GM20000 (cell line): ENCODE measurements at places on chromosomes 12 and 14.

DNA sequence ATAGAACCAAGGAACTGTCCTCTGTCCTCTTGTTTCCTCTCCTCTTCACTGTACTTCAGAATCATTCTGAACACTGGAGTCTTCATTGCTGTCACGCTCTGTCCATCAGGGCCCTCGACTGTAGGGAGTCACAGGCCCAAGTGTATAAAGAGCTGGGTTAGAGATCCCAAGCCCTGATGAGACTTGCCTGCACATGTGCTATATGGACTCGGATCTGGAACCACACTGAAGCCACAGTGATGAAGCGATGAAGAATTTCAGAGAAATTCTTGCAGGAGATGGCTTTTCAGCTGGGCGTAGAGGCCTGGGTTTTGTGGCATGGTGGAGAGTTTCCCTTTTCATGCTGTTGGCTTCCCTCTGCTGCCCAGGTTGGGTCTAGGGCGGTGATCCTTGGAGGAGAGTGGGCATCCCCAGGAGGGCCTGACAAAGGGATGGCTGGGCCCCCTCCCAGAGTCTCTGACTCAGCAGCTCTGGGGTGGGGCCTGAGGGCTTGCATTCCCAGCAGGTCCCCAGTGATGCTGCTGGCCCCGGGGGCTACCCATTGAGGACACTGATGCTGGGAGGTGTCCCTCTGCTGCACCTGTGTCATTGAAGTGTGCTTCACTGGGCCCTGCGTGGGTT is 39.6 kb upstream of the YY1 start:
- no peak for DNase-seq

DNA sequence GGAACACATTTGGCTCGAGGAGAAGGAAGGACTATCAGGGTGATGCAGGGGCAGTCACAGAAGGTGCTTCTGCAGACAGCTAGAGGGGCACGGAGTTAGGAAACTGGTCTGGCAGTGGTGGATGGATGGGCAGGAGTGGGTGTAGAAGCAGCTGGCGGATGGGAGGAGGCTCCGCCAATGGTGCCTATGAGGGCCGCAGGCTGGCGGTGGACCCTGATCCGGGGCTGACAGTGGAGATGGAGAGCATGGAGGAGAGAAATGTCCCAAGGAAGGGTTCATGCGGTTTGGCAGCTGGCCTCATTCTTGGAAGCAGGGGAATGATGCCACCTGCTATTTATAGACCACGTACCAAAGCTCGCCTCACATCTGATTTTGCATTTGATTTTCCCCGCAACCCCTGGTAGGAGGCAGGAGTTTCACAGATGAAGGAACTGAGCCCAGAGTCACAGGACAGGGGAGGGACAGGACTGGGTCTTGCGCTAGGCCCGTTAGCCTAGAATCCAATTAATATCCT is 237.1 kb downstream of the FOXN3 start:
- no peak for DNase-seq

DNA sequence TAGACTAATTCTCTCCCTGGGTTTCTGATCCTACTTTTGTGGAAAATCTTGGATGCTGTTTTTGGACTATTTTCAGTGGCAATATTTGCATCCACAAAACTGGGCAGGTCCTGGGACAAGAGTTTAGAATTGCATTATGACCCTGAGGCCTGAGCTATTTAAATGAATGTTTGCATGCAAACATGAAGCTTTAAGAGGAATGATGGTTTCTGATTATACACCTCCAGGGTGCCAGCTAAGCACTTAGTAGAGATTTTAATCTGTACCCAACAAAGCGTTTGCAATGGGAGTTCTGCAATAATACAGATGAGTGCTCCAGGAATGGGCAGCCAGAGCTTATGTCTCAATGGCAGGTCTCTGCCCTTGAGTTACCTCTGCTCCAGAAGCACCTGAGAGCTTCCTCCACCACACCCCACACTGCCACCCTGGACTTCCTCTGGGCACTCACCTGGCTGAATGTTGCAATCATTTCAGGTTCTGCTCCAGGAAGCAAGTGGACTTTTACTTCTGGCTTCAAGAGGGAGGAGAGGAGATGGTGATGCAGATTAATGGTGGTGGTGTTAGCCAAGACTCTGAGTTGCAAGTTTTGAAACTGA is 6.0 kb upstream of the SPTLC2 start:
- no peak for DNase-seq

GRCh38 chr14:105493921-105494605 is 3.0 kb downstream of the TEDC1 start:
- no peak for DNase-seq
